Trophoblast cell (in vitro differentiated cells and primary cell): ENCODE measurements at places on chromosomes 6 and 20.

DNA sequence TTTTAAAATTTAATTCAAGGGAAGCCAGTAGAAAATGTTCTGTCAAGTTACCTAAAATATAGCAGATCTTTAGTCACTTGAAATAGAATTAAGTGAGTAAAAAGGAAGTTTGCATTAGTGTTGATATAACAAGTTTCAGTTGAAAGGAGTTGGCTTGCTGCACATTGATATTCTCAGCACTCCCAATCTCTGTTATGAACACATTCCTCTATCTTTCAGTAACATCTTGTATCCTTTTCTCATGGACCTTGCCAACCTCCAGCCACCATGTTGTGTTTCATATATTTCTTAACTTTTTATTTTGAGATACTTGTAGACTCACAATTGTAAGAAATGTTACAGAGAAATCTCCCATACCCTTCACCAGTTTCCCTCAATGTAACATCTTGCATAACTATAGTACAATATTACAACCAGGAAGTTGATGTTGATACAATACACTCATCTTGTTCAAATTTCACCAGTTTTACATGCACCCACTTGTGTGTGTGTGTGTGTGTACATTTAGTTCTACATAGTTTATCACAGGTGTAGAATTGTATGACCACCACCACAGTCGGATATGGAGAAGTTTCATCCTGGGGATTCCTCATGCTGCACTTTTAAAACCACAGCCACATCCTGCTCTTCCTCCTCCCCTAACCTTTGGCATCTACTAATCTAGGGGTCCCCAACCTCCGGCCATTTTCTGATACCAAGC lies 20.2 kb upstream of the PAQR8 start:
- DNase-seq = no peak

- no peak for DNase-seq
Observed at GRCh38 chr6:166662690-166663089, 35.6 kb upstream of the RPS6KA2 start.

- no peak for DNase-seq
Observed at GRCh38 chr6:142013287-142013686, 119.4 kb upstream of the GJE1 start.

DNA sequence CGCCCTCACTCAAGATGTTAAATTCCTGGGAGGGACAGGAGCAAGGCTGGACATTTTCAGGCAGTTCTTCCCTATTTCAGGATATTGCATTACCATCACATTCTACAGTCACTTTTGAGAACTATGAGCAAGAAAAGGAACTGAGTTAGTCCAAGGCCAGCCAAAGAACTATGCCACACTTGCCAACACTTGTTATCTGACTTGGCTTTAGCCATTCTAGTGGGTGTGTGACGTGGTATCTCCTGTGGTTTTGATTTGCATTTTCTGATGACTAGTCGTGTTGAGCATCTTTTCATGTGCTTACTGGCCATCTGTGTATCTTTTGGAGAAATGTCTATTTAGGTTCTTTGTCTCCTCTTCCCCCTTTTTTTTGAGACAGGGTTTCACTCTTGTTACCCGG lies 12.0 kb downstream of the XRN2 start:
- peak; percentile 10 for DNase-seq

GRCh38 chr20:1664911-1665310 lies 7.3 kb upstream of the SIRPG start:
- DNase-seq = no peak

DNA sequence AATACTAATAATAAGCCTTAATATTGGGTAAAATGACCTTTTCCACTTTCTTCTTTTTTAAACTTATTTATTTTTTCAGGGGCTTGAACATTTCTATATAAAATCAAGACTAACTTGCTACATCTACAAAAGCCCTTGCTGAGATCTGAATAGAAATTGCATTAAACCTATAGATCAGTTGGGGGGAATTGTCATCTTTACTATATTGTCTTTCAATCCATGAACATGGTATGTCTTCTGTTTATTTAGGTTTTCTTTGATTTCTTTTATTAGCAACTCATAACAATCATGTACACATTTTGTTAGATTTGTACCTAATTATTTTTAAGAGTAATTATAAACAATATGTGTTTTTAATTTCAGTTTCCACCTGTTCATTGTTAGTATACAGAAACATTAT lies 96.4 kb upstream of the SLC22A23 start:
- DNase-seq = no peak

DNA sequence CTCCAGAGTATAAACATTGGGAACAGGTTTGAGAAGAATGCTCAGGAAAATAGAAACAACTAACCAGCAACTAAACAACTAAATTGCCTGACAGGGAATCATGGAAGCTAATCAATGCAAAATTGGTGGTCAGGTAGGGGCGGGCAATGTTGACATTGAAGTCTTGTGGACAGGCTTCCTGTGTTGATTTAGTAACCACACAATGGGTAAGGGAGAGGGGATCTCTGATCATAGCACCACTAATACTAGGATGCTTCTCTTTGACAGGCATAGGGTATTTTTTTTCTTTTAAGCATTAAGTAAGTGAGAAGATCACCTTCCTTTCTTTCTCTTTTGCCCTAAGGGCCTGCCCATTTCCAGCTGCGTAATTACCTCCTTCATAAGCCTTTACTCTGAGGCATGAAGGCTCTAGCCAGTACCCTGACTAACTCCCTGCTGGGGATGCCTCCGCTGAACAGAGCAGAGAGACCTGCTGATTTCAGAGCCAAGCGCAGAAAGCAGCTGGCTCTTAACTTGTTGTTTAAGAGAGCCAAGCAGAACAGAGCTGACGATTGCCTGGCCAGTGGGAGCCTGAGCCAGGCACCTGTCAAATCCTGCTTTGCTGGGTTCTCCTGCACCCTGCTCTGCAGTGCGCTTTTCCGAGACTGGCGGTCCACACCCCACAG lies 118.7 kb downstream of the BMP2 start:
- DNase-seq = no peak

DNA sequence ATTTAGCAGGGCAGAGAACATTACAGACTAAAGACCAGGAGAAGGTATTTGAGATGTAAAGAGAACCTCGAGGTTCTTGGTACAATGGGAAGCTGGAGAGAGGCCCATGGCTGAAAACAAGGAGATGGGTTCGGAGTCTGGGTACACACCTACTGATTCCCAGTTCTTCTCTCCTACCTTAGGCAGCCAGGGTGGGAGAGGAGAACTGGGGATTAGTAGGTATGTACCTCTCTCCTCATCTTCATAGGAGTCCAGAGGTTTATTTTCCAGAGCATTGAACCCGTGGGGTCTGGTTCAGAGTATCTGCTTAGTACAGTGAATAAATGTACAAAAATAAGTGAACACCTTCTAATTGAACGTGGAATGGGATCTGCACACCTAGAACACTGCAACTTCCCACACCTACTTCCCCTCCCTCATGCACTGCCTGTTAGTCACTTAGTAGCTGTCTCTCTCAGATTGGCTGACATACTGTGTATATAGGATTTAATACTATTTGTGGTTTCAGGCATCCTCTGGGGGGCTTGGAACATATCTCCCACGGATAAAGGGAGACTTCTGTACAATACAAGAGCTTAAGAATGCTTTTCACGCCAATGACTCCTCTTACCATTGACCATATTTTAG lies 23.5 kb upstream of the NUP153 start:
- DNase-seq = no peak

- no peak for DNase-seq
Observed at GRCh38 chr6:12957321-12958051, 240.9 kb downstream of the PHACTR1 start.

GRCh38 chr6:157046776-157047175 lies 269.6 kb downstream of the ARID1B start:
- DNase-seq = no peak

DNA sequence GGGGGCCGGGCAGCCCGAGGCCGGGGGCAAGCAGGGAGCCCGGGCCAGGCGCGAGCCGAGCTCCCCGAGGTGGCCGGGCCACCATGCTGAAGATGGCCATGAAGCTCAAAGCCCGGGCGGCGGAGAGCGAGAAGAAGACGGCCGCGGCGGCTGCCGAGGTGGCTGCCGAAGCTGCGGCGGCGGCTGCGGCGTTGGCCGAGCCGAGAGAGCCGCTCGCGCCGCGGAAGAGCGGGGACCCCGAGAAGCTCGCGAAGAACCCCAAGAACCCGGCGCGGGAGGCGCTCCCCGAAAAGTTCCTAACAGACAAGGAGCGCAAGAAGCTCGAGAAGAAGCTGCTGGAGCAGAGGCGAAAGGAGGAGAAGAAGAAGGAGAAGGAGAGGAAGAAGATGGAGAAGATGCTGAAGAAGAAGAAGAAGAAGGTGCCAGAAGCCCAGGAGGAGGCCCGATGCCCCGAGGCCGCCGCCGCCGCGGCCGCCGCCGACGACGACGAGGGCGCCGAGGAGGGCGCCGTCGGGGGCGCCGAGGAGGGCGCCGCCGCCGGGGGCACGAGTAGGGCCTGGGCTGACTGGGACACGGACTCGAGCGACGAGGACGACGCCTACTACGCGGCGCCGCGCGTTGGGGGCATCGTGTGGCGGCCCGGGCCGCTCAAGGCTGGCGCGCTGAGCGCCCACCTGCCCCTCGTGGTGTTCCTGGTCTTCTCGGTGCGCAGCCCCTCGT lies 37.4 kb downstream of the GNAS start:
- no peak for DNase-seq

- no peak for DNase-seq
Observed at GRCh38 chr6:150322466-150322871, 46.3 kb upstream of the IYD start.

GRCh38 chr6:150272264-150272975 lies 96.4 kb upstream of the IYD start:
- DNase-seq = peak; percentile 51
